ENCODE measurements at places on chromosomes 1 and 21.

GRCh38 chr1:176205332-176205914 is 1.7 kb downstream of the COP1 start:
- DNase-seq, result peak; percentile 38

GRCh38 chr1:154329551-154330131 is 4.3 kb downstream of the ATP8B2 start:
- DNase-seq, result no peak

DNA sequence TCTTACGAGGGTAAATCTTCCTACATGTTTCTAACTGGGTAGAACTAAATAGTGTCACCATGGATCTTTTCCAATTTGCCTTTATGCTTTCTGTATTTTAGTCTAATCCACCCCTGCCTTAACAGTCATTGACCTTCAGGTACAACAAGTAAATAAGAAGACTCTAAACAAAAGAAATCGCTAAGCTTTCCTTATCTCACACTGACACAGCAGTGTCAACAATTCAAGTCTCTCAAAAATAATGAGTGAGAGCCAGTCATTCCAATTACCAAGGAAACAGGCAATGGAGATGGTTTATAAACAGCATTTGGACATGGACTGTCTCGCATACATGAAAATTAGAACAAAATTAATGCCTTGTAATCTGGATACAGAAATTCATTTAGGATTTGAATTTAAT is 365.8 kb downstream of the VAV3 start:
- DNase-seq, result no peak

- no peak for DNase-seq
Observed at GRCh38 chr21:44718571-44718970, 7.2 kb upstream of the TSPEAR start.

DNA sequence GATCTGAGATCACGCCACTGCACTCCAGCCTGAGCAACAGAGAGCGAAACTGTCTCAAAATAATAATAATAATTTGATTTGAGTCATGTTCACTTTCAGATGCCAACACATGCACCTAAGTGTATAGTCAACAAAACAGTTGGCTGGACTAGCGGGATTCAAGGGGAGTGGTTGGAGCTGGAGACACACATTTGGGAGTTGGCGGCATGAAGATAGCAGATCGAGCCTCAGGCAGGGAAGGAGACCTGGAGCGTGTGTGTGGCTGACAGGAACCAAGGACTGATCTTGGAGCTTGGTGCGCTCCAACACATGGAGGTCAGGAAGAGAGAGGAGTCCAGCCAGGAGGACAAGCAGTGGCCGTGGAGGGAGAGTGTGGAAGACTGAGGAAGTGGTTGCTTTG is 14.6 kb upstream of the PGD start:
- DNase-seq, result no peak

DNA sequence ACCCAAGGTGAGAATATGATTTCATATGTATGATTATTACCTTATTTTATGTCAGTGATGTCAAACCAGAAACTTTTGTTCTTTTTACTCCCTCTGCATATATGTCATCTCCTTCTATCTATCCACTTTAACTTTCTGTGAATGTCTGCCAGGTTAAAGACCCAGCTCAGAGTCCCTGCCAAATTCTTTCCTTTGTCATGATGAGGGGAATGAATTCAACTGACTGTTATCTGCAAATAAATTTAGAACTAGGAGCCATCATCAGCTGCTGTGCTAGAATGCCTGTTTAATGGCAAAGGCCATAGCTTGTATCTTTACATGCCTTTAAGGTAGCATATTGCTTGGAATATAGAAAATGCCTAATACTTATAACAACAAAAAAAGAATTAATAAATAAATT is 815.6 kb upstream of the NEGR1 start:
- no peak for DNase-seq

DNA sequence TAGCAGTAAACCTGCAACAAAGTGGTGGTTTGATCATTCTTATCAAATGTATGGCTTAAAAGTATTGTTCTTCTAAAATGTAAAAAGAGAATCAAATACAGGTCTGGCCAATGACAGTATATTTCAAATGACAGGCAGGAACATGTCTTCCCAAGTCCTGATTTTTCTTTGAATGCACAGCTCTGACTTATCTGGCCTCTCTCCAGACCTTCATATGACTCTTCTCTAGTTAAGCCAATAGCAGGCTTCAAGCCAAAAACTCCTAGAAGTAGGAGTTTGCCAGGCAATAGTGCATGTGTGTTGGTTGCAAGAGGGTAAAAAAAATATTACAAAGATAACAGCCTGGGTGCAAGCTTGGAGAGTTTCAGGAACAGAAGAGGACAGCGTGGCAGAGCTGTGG is 345.5 kb downstream of the SMYD3 start:
- no peak for DNase-seq

Data from hematopoietic multipotent progenitor cell (in vitro differentiated cells).